ENCODE measurements at places on chromosomes 12 and 14. TPM values are rescaled to one million over a fixed set of nuclear protein-coding genes. Genes with fewer than 3 reads are reported as not detected.

The ALX1 gene
- 2.3 TPM for total RNA-seq

The FAM90A1 gene
- under 0.01 TPM for total RNA-seq

The PIWIL1 gene
- total RNA-seq, result not detected

The SERPINA1 gene
- total RNA-seq, result 0.86 TPM

The FERMT2 gene
- total RNA-seq, result 119 TPM

The CLEC4D gene
- total RNA-seq, result not detected

The CLEC1A gene
- total RNA-seq, result not detected

The MYG1 gene
- total RNA-seq, result 127 TPM

The KICS2 gene
- total RNA-seq, result 3.7 TPM

The PTPRB gene
- total RNA-seq, result not detected

The HEBP1 gene
- 9.0 TPM for total RNA-seq

Measured in myometrial cell (primary cell).